ENCODE measurements at places on chromosomes 6 and 20.

- peak; percentile 84 for DNase-seq
Observed at GRCh38 chr20:5056801-5057599, 55.7 kb upstream of the SLC23A2 start.

DNA sequence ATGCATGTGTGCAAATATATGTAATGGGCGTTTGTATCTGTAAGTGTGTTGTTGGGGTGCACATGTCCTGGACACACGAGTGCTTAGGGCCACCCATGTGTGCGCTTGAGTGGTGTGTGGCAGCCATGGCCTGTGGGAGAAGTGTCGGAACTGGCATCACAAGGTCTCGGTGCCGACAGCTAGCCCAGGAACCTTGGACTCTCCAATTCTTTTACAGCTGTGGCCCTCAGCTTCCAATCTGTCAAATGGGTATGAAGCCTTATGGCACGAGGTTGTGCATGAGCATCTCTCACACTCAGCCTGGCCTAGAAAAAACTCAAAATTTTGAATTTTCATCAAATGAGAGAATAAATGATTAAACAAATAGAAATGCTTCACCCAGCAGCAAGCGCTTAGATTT is 42.0 kb downstream of the SPDEF start:
- no peak for DNase-seq

DNA sequence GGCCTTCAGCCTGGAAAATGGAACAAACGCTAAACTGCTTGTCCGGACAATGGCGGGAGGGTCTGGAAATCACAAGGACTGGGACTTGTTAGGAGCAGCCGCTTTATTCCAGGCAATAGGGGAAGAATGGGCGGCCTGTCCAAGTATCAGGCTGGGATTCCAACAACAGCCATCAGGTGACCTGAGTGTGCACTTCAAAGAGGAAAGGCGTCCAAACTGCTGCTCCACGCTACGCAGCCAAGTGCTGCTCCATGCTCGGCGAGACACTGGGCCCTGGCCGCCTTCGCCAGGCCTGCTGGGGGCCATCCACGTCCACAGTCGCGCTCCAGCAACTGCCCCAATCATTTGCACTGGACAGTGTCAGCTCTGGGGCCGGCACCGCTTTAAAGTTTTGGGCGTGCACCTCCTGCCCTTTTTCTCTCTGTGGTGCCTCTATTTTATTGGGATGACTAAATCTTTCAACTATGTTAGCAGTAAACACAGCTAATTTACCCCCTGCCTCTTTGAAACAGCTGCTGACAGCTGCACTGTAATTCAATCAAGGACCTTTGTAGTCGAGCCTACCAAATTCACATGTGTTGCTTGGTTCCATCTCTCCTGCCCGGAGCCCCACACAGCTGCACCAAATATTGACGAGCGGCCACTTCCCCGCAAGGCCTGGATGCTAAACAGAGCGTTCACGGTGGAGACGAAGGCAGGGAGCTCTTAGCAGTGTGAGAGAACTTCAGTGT is 98.3 kb downstream of the BMP7 start:
- DNase-seq: no peak

GRCh38 chr6:116596815-116597214 is 19.5 kb upstream of the RSPH4A start:
- no peak for DNase-seq

- no peak for DNase-seq
Observed at GRCh38 chr6:153698001-153698400, 341.0 kb upstream of the OPRM1 start.

DNA sequence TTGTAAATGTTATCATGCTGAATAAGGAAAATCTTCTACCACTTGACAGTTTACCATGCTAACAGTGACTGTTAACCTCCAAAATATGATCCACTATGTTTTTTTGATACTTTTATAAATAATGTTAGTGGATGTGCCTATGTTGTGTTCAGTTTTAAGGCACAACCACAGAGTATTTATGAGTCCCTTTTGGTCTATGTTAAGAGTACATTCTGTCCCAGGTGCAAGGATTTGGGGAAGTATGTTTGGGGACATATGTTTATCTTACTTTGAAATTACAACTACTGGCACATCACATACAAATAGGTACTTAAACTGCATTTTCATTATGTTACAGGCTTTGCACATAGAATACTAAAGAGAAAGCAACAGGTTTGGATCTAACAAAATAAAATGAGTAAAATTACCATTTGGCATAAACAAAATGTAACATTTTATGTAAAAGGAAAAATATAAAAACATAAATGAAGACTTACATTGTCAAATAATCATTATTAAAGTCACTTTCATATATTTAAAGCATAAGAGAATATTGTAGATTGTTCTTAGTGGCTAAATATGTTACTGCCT is 71.2 kb downstream of the SESN1 start:
- no peak for DNase-seq

- DNase-seq: no peak
Observed at GRCh38 chr6:18031189-18031588, 43.8 kb upstream of the KIF13A start.

- DNase-seq: peak; percentile 73
Observed at GRCh38 chr20:40689100-40689942, at the start of gene MAFB. Gene MAFB, minus strand, starts transcription at chr20:40689236. Its CDS starts 386 bp downstream, at chr20:40688850.

DNA sequence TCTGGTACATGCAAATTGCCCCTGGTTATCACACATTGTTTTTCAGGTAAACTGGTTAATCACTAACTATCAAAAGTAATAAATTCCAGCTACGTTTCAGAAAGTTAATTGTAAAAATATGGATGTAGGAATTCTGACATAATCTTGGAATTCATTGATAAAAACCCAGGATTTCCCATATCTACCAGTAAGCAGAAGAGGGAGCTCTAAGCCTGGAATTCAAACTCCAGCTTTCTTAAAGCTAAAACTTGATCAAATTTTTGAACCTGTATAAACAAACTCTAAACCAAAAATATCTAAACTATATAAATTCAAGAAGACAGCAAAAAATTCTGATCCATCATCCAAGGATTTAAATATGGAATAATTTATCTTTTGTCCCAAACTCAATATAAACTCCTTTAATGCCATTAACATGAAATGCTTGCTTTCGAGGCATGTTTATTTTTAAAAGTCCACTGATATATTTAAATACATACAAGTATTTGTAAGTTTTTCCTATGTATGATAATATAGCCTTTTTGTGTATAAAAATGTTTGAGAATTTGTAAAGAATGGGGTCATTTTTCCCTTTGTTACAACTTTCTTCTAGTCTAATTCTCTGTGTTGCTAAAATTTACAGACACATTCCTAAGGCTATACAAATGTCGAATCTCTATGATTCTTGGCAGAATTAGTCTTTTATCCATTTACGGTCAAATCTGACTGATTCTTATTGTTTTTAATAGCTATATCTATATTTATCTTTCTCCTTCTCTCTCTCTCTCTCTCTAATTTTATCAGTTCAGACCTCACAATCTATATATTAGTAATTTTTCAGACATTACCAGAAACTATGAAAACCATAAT is 91.4 kb upstream of the RNF217 start:
- DNase-seq: no peak

DNA sequence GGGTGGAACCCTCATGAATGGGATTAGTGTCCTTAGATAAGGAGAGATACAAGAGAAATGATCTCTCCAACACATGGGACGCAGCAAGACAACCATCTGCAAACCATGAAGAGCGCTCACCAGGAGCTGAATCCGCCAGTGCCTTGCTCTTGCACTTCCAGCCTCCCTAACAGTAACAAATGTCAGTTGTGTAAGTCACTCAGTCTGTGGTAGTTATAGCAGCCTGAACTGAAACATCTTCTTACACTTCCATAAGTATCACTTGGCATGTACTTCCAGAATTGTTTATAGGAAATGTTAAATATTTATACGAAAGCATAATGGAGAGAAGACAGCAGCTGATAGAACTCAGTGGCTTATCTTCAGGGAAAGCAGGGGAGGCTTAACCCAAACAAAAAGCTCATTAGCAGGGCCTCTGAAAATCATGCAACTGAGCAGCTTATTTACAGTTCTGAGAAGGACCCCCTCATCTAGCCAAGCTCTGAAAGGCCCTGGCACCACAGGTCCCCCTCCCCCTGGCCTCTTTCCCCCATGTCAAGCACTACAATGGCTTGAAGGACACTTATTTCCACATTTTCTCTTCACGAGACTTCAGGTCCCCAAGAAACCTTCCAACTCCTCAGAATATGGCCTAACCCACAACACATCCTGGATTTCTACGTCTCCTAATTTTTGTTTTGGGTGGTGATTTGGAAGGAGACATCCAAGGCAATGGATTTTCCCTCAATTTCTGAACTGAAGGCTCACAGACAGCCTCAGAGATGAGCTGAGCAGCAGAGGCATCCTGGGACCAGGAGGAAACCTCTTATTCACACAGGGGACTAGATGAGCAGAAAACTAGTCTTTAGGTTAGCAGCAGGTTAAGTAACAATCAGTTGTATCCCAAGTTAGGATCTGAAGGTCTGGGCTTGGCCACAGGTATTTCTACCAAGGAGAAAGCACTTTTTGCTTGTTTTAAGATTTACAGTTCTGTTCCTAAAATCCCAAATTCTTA is 49.1 kb downstream of the GCLC start:
- DNase-seq: no peak

- DNase-seq: no peak
Observed at GRCh38 chr6:72580281-72580940, 41.5 kb upstream of the KCNQ5 start.

DNA sequence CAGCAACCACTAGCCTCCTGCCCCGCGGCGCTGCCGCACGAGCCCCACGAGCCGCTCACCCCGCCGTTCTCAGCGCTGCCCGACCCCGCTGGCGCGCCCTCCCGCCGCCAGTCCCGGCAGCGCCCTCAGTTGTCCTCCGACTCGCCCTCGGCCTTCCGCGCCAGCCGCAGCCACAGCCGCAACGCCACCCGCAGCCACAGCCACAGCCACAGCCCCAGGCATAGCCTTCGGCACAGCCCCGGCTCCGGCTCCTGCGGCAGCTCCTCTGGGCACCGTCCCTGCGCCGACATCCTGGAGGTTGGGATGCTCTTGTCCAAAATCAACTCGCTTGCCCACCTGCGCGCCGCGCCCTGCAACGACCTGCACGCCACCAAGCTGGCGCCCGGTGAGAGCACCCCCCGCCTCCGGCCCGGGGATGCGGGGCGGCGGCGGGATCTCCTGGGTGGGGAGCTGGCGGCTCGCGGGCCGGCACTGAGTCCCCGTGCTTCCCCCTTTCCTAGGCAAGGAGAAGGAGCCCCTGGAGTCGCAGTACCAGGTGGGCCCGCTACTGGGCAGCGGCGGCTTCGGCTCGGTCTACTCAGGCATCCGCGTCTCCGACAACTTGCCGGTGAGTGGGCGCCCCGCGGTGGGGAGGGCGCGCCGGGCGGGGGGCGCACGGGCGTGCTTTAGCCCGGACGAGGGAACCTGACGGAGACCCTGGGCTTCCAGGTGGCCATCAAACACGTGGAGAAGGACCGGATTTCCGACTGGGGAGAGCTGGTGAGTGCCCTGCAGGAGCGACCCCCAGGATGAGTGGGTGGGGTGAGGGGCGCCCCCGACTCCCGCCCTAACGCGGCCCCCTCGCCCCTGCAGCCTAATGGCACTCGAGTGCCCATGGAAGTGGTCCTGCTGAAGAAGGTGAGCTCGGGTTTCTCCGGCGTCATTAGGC is 585 bp downstream of the PIM1 start:
- peak; percentile 85 for DNase-seq

- no peak for DNase-seq
Observed at GRCh38 chr20:54350415-54350814, 125.0 kb upstream of the DOK5 start.

DNA sequence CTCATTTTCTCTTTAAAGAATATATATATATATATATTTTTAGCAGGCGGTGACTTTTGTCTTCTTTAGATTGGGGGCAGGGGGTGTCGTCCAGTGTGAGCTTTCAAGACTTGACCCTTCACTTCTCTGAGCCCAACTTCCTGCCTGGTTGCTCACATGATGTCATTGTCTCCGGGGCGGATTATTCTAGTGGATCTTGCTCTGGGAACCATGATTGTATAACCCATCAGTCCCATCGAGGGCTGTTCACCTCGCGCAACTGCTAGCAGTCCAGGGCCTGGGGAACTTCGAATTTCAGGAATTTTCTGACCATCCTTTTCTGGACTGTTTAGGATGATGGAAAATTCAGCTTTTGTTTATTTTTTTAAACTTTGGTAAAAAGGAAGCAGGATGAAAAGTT is 1.0 kb downstream of the IGF2R start:
- DNase-seq: no peak

- peak; percentile 63 for DNase-seq
Observed at GRCh38 chr20:59165891-59166709, 2.5 kb downstream of the ZNF831 start.

GRCh38 chr20:20184706-20185105 is 132.4 kb downstream of the CFAP61 start:
- DNase-seq: no peak

- DNase-seq: no peak
Observed at GRCh38 chr20:15814360-15814759, 758.9 kb downstream of the KIF16B start.

GRCh38 chr6:41269716-41270115 is 16.8 kb downstream of the TREM1 start:
- peak; percentile 19 for DNase-seq

DNA sequence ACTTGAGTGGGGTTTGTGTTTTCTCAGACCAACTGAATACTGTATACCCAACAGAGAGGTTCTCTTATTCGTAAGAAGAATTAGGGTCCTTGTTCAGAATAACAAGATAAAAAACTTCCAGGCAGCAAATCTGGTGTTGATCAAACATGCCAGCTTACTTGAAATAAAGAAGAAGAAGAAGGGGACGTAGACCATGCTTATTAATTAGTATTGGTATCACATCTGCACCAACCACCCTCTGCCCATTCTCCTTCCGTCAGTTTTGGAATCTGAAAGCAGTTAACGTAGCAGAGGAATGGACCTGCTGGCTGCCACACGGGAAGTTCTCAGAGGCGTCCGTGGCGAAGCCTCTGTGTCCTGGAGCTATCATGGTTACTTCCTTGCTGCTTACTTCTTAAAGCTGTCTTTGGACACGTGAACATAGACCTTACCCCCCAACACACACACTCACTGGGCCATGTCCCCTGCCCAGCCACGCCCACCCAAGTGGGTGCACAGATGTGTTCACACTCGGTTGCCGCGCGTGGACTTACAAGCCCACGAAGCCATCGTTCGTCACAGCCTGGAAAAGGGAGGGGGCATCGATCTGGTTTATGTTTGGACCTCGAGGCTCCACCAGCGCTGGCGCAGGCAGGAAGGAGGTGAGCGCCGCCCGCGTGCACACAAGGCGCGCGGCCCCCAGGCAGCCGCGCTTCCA is 4.1 kb upstream of the DLL1 start:
- peak; percentile 55 for DNase-seq

GRCh38 chr6:28782113-28782673 is 141.6 kb downstream of the TRIM27 start:
- no peak for DNase-seq

DNA sequence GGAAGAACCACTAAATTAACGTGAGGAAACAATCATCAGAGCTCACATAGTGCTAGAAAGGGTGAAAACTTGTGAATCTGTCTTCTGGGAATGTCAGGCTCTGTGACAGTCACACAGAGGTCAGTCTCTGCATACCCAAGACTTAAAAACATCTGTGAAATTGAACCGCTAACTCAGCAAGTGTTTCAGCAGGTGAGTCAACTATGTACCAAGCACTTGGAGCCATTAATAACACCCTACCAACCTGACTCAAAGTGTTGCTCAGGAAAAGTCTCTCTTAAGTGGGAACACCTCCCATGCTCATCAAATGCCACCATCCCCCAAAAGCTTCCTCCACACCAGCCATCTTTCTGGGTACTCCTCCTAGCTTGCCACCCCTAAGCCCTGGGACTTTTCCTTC is 92.3 kb upstream of the CARMIL1 start:
- DNase-seq: no peak

- DNase-seq: no peak
Observed at GRCh38 chr6:123962508-123962907, 158.8 kb downstream of the NKAIN2 start.

- no peak for DNase-seq
Observed at GRCh38 chr6:134853111-134854055, 96.5 kb downstream of the ALDH8A1 start.

All from activated CD8-positive, alpha-beta memory T cell treated with anti-CD3 and anti-CD28 coated beads for 24 hours (primary cell).